ENCODE measurements at places on chromosomes 3 and 15. TPM values are rescaled to one million over a fixed set of nuclear protein-coding genes. Genes with fewer than 3 reads are reported as not detected.

DUOXA2 gene
- total RNA-seq, result not detected

CLRN1 gene
- total RNA-seq, result not detected

LNP1 gene
- 1.9 TPM for total RNA-seq

OR5K2 gene
- total RNA-seq, result not detected

PCLAF gene
- total RNA-seq, result 72.2 TPM

SUCNR1 gene
- total RNA-seq, result 7.1 TPM

PRICKLE2 gene
- total RNA-seq, result 8.0 TPM

LYZL4 gene
- not detected for total RNA-seq

DNA sequence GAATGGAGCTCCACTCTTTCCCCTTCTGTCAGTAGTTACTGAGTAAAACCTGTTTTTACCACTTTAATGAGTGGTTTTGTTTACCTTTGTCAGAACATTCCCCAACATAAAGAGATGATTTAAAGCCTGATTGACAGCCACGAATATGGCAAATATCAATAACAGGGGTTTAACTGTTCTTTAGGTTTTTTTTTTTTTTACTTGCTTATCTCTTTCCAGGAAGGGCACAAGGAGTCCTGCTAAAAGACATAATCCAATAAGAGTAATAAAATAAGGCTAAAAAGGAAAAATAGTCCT lies 11.5 kb upstream of the UBE2Q2 start:
- no peak overlapping the region for H3K27ac ChIP-seq
- no peaks in the 10 kb centered on the region for H3K27me3 ChIP-seq
- H3K36me3 ChIP-seq, result no peaks in the 10 kb centered on the region
- no peak overlapping the region for H3K4me3 ChIP-seq
- H3K4me1 ChIP-seq, result no peaks in the 10 kb centered on the region

- no peak overlapping the region for H3K27ac ChIP-seq
- H3K27me3 ChIP-seq, result no peaks in the 10 kb centered on the region
- peaks cover 11% of the 10 kb centered on the region for H3K4me1 ChIP-seq
- H3K4me3 ChIP-seq, result no peak overlapping the region
- H3K36me3 ChIP-seq, result no peaks in the 10 kb centered on the region
These were observed 40.4 kb downstream of the TM2D3 start for GRCh38 chr15:101611580-101612299.

GRCh38 chr3:63876260-63876659 lies 12.6 kb downstream of the ATXN7 start:
- no peaks in the 10 kb centered on the region for H3K36me3 ChIP-seq
- H3K27ac ChIP-seq, result no peak overlapping the region
- no peak for DNase-seq
- no peaks in the 10 kb centered on the region for H3K4me1 ChIP-seq
- no peak overlapping the region for H3K4me3 ChIP-seq

DNA sequence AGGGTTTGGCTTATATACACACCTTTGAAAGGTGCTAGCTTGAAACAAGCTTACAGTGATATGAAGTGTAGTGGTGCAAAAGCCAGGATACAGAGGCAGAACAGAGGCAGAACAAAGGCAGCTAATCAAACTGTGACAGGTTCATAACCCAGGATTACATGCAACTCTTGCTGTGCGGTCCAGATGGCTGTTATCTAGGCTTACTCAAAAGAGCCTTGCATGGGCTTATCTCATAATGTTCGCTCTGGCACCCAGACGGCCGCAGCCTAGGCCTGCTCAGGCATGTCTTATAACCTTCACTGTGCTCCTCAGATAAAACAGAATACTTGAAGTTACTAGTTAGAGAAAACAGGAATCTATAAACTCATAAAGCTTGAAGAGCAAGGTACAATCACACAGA lies 22.8 kb upstream of the NOX5 start:
- H3K36me3 ChIP-seq, result no peaks in the 10 kb centered on the region
- H3K4me1 ChIP-seq, result no peaks in the 10 kb centered on the region
- H3K27me3 ChIP-seq, result no peaks in the 10 kb centered on the region
- no peak overlapping the region for H3K4me3 ChIP-seq
- no peak overlapping the region for H3K27ac ChIP-seq
- DNase-seq, result peak; percentile 67

- H3K27me3 ChIP-seq, result no peaks in the 10 kb centered on the region
- H3K27ac ChIP-seq, result peak overlapping the region; percentile 36
- H3K4me1 ChIP-seq, result peaks cover 21% of the 10 kb centered on the region
- H3K36me3 ChIP-seq, result no peaks in the 10 kb centered on the region
These were observed 29.5 kb downstream of the AGTR1 start for GRCh38 chr3:148727231-148727630.

DNA sequence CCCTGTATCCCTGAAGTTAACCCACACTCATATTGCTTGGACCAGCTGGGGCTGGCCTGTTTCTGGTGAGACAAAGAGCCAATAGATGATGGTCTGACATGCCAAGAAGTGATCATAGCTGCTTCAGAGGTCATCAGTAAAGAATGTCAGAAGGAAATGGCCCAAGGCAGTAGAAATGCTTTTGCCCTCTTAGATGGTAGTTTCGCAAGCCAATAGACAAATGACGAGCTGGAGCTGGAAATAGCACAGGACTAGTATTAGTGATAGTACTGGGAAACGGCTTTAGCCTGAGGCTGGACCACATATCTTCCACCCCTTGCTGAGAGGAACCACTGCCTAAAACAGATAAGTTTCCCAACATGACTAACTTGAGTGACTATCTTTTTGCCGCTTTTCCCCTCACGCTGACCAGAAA lies 176.1 kb upstream of the THBS1 start:
- no peak for DNase-seq
- H3K4me1 ChIP-seq, result no peaks in the 10 kb centered on the region
- no peak overlapping the region for H3K4me3 ChIP-seq

GRCh38 chr15:45751629-45752028 lies 116.8 kb downstream of the SQOR start:
- H3K4me1 ChIP-seq, result no peaks in the 10 kb centered on the region
- no peak overlapping the region for H3K27ac ChIP-seq
- no peak for DNase-seq
- H3K36me3 ChIP-seq, result no peaks in the 10 kb centered on the region
- H3K4me3 ChIP-seq, result no peak overlapping the region
- no peaks in the 10 kb centered on the region for H3K27me3 ChIP-seq

DNA sequence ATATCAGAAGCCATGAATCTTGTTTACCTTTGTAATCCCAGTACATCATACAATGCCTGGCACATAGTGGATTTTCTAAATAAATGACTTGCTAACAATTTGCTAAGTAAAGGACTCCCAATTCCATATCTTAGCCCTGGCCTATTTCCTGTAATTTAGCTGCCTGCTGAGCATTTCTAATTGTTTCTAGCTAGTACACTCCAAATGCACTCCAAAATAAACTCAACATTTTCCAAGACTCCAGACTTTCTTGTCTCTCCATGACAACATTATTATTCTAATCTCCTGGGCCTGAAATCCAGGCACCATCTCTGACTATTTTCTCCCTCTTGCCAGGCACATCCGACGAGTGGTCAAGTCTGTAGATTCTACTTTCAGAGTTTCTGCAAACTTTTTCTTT lies 773.5 kb downstream of the SQOR start:
- H3K27ac ChIP-seq, result no peak overlapping the region
- H3K4me1 ChIP-seq, result no peaks in the 10 kb centered on the region
- no peak overlapping the region for H3K4me3 ChIP-seq
- no peak for DNase-seq

DNA sequence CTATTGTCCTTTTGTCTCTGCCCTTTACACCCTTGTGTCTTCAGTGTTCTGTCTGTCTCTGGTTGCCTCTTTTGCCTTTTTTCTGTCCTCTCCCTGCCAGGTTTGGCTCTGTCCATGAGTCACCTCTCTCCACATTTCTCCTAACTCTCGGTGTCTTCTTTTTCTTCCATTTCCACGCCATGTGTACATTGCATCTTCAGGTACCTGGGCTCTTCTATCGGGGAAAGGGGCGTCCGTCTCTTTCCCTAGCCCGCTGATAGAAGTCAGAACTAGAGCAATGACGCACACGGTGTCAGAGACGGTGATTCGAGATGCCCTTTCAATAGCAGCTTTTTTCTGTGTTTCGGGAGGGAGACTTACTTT lies 641 bp downstream of the OPA1 start:
- no peaks in the 10 kb centered on the region for H3K36me3 ChIP-seq
- DNase-seq, result no peak
- H3K4me1 ChIP-seq, result peaks cover 20% of the 10 kb centered on the region
- H3K27ac ChIP-seq, result peak overlapping the region; percentile 91
- no peaks in the 10 kb centered on the region for H3K27me3 ChIP-seq

GRCh38 chr15:60424006-60424405 lies 26.2 kb upstream of the ANXA2 start:
- DNase-seq, result no peak
- H3K36me3 ChIP-seq, result peaks cover 6% of the 10 kb centered on the region
- H3K4me1 ChIP-seq, result peaks cover 2% of the 10 kb centered on the region
- H3K4me3 ChIP-seq, result no peak overlapping the region
- no peak overlapping the region for H3K27ac ChIP-seq

- no peak overlapping the region for H3K27ac ChIP-seq
- H3K4me1 ChIP-seq, result peaks cover 18% of the 10 kb centered on the region
- no peaks in the 10 kb centered on the region for H3K36me3 ChIP-seq
- DNase-seq, result no peak
- no peak overlapping the region for H3K4me3 ChIP-seq
These were observed 58.2 kb downstream of the HEG1 start for GRCh38 chr3:124997303-124998246.

GRCh38 chr3:25452192-25452591 lies 24.1 kb downstream of the RARB start:
- DNase-seq, result no peak
- peaks cover 8% of the 10 kb centered on the region for H3K4me1 ChIP-seq
- no peak overlapping the region for H3K4me3 ChIP-seq
- no peaks in the 10 kb centered on the region for H3K36me3 ChIP-seq
- H3K27ac ChIP-seq, result no peak overlapping the region
- H3K27me3 ChIP-seq, result no peaks in the 10 kb centered on the region

- H3K4me1 ChIP-seq, result peaks cover 64% of the 10 kb centered on the region
- H3K4me3 ChIP-seq, result no peak overlapping the region
- H3K27me3 ChIP-seq, result no peaks in the 10 kb centered on the region
- no peak for DNase-seq
- H3K27ac ChIP-seq, result peak overlapping the region; percentile 88
These were observed 311.7 kb downstream of the WDR72 start for GRCh38 chr15:53447742-53448141.

GRCh38 chr15:98860281-98861041 lies 147.1 kb downstream of the PGPEP1L start:
- no peaks in the 10 kb centered on the region for H3K27me3 ChIP-seq
- no peak for DNase-seq
- no peaks in the 10 kb centered on the region for H3K36me3 ChIP-seq
- H3K27ac ChIP-seq, result no peak overlapping the region

DNA sequence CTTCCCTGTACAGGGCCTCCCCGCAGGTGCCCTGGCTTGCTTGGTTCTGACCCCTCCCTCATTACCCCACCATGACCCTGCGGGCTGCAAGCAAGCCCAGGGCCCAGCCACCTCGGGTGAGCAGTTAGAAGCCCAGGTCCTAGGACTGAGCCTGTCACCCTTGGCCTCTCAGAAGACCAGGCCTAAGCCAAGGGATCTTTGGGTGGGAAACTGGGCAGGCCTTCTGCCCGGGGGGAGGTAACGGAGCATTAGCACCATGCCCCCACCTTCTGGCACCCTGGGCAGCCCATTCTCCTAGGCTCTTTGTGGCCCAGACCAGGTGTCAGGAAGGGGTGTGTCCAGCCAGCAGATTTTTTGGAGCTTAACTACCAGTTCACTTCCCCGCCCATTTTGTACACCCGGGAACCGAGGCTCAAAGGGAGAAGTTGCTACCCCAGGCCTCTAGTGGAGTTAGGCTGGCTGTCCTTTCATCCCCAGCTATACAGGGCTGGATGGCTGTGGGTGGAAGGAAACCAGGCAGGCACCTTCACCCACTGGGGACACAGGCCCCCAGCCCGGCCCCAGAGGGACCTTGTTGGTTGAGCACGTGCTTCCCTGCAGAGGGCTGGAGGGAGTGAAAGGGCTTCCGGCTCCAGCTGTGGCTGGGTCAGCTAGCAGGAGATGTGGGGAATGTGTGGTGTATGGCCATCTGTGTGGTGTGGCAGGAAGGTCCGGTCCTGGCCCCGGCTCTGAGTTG lies 1.4 kb downstream of the CSK start:
- H3K36me3 ChIP-seq, result no peaks in the 10 kb centered on the region
- H3K27me3 ChIP-seq, result no peaks in the 10 kb centered on the region
- peak overlapping the region; percentile 87 for H3K27ac ChIP-seq
- H3K4me3 ChIP-seq, result peak overlapping the region; percentile 88

- peaks cover 2% of the 10 kb centered on the region for H3K27me3 ChIP-seq
- no peak overlapping the region for H3K4me3 ChIP-seq
- H3K4me1 ChIP-seq, result no peaks in the 10 kb centered on the region
- no peaks in the 10 kb centered on the region for H3K36me3 ChIP-seq
- DNase-seq, result no peak
These were observed 2.5 kb downstream of the MOBP start for GRCh38 chr3:39469945-39470344.

GRCh38 chr15:60573936-60574335 lies 95.0 kb upstream of the ICE2 start:
- no peak overlapping the region for H3K27ac ChIP-seq
- H3K4me1 ChIP-seq, result peaks cover 45% of the 10 kb centered on the region
- DNase-seq, result no peak
- no peak overlapping the region for H3K4me3 ChIP-seq

DNA sequence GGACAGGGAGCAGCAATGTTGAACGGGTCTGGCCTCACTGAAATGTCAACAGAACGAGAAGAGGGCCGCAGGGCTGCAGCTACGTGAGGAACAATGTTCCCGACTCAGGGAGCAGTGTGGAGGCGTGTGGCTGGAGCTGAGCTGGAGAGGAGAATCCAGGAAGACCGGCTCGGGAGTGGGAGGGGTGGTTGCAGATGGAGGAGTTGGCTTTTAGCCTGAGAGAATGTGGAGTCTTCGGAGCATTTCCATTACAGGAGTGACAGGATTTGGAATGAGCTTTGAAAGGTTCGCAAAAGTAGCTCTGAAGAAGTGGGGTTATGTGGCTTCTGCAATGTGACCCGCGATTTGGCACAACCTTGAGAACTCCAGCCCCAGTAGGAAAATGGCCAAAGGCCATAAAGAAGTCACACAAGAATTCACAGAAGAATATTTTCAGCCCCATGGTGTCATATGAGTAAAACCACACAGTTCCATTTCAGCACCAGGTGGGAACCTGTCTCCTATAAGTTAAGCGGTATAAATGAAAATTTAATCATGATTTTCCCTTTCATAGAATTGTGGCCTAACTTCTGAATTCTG lies 78.8 kb upstream of the NSMCE3 start:
- no peak for DNase-seq
- no peaks in the 10 kb centered on the region for H3K36me3 ChIP-seq
- no peaks in the 10 kb centered on the region for H3K27me3 ChIP-seq
- H3K4me3 ChIP-seq, result no peak overlapping the region
